ENCODE measurements at places on chromosomes 7 and 10.

DNA sequence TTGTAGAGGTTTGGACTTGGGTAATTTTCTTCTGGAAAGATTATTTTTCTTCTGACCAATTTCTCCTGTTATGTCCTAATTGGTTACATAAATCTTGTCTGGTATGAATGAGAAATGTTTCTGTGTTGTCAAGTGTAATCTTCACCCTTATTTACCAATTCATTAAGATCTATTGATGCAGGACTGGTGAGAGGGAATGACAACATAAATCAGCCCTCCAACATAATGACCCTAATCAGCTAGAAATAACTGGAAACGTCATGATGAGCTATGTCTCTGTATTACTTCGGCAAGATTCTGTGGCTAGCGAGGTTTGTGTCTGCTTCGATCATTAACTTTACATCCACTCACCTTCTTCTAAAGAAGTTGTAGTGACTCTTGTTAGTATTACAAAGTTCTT, 3.5 kb downstream of the FOXP2 start:
- DNase-seq, result no peak

GRCh38 chr10:35545878-35546590, 59.1 kb upstream of the GJD4 start:
- DNase-seq, result no peak

GRCh38 chr10:3406556-3406955, 234.0 kb upstream of the PITRM1 start:
- no peak for DNase-seq

DNA sequence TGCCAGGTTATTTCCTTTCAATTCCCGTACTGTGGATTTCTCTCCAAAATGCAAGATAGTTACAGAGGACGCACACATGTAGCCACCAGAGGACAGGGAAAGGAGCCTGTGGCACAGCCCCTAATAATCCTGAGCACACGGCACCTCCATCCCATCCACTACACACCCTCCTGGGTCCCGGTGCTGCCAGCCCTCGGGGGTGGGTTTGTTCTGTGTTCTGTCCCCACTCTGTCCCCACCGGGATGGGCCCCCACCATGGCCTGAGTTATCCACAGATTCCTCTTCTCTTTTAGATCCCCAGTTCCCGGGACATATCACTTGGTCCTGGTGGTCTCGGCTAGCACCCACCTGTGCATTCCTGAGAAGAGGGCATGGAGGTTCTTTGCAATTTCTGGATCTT, 196.9 kb upstream of the PPP2R2D start:
- no peak for DNase-seq

DNA sequence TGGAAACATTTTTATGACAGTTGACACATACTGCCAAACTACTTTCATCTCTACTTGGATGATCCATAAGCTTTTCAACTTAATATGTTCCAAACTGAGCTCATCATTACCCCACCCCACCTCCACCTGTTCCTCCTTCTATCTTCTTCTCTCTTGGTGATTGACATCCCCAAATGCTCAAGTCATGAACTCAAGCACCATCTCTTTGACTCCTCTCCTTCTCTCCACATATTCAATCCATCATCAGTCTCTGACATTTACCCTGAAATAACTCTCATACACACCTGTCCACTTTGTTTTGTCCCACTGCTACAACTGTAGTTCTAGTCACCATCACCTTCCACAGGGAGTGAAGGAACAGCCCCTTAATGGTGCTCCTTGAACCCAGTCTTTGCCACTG, 43.3 kb downstream of the SGCE start:
- no peak for DNase-seq

GRCh38 chr7:111094419-111094818, 3.5 kb downstream of the LRRN3 start:
- DNase-seq, result no peak

GRCh38 chr7:981793-982510, 1.0 kb upstream of the CYP2W1 start:
- DNase-seq, result no peak

DNA sequence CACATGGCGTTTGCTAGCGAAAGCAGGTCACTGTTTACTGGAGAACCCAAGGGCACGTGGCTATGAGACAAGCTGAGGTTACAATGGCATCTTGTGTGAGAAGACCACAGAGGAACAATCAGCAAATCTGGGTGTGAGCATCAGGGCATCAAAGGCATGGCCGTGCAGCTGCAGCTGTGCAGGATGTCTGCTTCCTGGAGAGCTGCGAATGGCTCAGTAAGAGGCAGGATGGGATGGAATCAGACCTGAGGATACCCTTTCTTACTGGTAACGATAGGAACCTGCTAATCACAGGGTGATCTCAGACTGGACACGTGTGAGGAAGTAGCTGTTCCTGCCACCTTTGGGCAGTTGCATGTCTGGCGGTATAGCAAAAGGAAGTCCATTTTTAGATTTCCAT, 119.5 kb downstream of the RNF216 start:
- DNase-seq, result no peak

GRCh38 chr10:95304463-95304862, 13.7 kb upstream of the PDLIM1 start:
- DNase-seq, result no peak

GRCh38 chr10:24802378-24802777, 78.7 kb upstream of the ARHGAP21 start:
- no peak for DNase-seq

GRCh38 chr10:22500656-22501340, 155.5 kb downstream of the SPAG6 start:
- DNase-seq, result no peak

DNA sequence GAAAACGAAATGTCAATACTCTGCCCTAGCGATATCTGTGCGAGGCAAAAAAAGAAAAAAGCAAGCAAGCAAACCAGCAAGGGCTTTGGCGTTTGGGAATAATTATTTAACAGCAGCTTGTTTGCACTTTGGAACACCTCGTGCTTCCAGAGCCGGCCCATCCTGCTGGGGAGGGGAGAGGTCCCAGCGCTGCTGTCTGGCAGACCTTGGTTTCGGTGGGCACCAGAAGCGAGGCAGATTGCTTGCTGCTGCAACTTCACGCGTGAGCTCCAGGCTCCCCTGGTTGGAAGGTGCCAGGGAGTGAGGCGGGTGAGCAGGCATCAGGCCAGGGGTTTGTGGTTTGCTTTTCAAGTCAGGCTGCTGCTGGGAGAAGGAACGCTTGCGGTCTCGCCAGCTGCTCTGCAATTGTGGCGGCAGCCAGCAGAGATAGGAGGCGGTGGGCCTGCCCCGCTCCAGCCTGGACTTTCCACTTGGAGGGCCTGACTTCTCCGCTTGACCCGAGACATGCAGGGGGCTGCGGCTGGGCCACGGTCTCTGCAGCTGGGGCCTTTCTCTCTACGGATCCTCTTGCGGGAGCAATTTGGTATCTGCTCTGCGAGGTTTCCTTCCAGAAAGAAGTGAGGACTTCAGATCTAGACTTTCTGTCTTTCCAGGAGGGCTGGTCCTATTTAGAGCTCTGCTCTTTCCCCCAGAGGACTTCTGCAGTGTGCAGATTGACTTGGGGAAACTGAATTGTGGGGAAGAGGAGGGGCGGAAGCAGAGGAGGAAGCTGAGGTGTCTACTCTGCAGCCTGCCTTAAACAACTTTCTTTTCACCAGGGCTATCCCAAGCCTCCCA, 131.4 kb downstream of the PRPF18 start:
- DNase-seq, result peak; percentile 87

GRCh38 chr10:89861584-89862301, 160.4 kb downstream of the KIF20B start:
- peak; percentile 41 for DNase-seq

GRCh38 chr10:9189448-9189847, 1135.0 kb downstream of the GATA3 start:
- no peak for DNase-seq

GRCh38 chr7:149005427-149006344, 22.6 kb downstream of the PDIA4 start:
- DNase-seq, result peak; percentile 80

DNA sequence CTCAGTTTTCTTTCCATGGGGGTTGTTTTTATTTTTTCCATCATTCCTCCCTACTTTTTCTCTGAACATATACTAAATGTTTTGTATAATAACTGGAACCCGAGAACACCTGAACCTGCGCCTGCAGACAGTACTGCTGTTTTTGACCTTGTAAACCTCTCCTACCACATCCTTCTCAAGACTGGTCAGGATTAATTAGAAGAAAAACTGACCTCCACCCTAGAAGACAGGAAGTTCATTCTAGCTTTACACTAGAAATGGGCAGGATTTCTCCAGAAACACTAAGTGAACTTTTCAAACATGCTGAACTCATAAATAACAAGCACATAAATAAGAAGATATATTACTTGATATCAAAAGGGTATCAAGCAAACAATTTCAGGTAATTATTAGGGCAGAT, 751 bp upstream of the HYCC1 start:
- DNase-seq, result no peak

- DNase-seq, result no peak
These were observed 44.7 kb upstream of the SUN1 start for GRCh38 chr7:787332-788240.

GRCh38 chr10:8060010-8060703, 5.7 kb downstream of the GATA3 start:
- peak; percentile 45 for DNase-seq

GRCh38 chr7:84277628-84278224, 83.1 kb upstream of the SEMA3A start:
- DNase-seq, result no peak

DNA sequence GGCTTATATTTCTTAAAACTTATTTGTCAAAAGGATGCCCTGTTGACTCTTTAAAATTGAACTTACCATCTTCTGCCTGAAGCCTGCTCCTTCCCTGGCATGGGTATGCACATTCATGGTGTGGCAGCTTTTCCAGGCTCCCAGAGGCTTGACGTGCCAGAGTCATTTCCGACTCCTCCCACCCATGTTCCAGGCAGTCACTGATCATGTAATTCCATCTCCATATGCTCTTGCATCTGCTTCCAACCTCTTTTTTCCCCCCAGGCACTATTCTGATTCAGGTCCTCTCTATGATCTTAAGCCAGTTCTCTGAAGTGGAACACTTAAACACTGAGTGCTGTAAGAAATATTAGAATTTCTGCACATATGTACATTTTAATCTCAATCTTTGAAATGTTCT, 82.2 kb downstream of the CFAP58 start:
- peak; percentile 54 for DNase-seq

- DNase-seq, result no peak
These were observed 56.8 kb downstream of the HK1 start for GRCh38 chr10:69335063-69335587.

DNA sequence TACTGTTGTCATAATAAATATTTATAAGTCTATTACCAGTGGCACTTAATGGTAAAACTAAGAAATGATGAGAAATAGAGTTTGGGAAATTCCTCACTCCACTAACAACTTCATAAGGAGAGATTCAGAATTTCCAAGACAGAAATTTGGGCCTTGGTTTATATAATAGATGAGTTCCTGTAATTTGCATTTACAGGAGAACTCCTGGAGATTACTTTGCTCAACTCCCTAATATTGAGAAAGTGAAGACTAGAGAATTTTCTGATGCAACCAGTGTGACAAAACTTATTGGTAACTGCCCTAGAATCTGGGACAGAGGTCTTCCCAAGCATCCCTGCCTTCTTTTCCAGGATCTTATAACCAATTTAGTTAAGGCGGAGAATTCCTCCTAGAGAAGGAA, 49.1 kb upstream of the GSAP start:
- DNase-seq, result no peak

DNA sequence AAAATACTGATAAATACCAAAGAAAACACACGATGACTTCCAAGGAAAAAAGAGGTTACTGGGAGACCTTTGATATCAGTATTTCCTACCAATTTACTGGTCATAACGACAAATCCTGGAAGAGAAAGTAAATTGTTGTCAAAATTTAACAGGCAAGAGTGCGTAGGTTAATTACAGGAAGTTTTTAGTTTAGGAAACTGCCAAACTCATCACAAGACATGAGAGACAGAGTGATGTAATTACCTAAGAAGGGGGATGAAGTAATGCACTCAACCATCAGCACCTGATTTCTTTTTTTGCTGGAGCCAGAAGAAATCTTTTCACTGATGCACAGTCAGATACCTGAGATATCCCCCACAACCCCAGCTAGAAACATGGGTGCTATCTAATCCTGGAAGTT, 16.8 kb downstream of the MACC1 start:
- DNase-seq, result no peak

GRCh38 chr10:67306588-67307205, 380.9 kb downstream of the LRRTM3 start:
- peak; percentile 8 for DNase-seq

- DNase-seq, result no peak
These were observed 161.7 kb downstream of the HIBADH start for GRCh38 chr7:27501001-27501400.

GRCh38 chr7:2171855-2172254, 60.9 kb downstream of the MAD1L1 start:
- no peak for DNase-seq

- DNase-seq, result no peak
These were observed 99.0 kb upstream of the PHF14 start for GRCh38 chr7:10874666-10875065.

GRCh38 chr10:47311932-47312662, 10.2 kb upstream of the GDF2 start:
- DNase-seq, result peak; percentile 94

- DNase-seq, result no peak
These were observed 105.2 kb upstream of the SLC25A13 start for GRCh38 chr7:96427143-96427542.

- DNase-seq, result peak; percentile 98
These were observed 286.9 kb downstream of the KCNMA1 start for GRCh38 chr10:77350711-77351119.

GRCh38 chr7:150728011-150728410, 9.2 kb upstream of the GIMAP5 start:
- no peak for DNase-seq

- no peak for DNase-seq
These were observed 151.6 kb upstream of the SLC26A5 start for GRCh38 chr7:103597606-103598005.

GRCh38 chr10:25483999-25484398, 309.2 kb downstream of the GPR158 start:
- no peak for DNase-seq

- DNase-seq, result peak; percentile 64
These were observed 25.0 kb downstream of the VTI1A start for GRCh38 chr10:112471878-112472487.

DNA sequence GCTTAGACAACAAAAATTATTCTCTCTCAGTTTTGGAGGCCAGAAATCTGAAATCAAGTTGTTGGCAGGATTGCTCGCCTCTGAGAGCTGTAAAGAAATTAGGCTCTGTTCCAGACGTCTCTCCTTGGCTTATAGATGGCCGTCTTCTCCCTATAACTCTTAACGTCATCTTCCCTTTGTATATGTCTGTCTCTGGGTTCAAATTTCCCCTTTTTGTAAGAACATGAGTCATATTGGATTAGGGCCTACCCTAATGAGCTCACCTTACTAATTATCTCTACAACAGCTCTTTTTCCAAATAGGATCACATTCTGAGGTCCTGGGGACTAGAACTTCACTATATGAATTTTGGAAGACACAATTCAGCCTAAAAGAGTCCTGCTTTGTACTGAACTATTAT, 22.4 kb downstream of the GALNTL5 start:
- DNase-seq, result no peak
